ENCODE measurements at places on chromosomes 7 and 10.

GRCh38 chr7:129162732-129163131 lies 18.2 kb downstream of the TSPAN33 start:
- DNase-seq: no peak

GRCh38 chr7:143331179-143331801 lies 15.4 kb downstream of the CLCN1 start:
- no peak for DNase-seq

DNA sequence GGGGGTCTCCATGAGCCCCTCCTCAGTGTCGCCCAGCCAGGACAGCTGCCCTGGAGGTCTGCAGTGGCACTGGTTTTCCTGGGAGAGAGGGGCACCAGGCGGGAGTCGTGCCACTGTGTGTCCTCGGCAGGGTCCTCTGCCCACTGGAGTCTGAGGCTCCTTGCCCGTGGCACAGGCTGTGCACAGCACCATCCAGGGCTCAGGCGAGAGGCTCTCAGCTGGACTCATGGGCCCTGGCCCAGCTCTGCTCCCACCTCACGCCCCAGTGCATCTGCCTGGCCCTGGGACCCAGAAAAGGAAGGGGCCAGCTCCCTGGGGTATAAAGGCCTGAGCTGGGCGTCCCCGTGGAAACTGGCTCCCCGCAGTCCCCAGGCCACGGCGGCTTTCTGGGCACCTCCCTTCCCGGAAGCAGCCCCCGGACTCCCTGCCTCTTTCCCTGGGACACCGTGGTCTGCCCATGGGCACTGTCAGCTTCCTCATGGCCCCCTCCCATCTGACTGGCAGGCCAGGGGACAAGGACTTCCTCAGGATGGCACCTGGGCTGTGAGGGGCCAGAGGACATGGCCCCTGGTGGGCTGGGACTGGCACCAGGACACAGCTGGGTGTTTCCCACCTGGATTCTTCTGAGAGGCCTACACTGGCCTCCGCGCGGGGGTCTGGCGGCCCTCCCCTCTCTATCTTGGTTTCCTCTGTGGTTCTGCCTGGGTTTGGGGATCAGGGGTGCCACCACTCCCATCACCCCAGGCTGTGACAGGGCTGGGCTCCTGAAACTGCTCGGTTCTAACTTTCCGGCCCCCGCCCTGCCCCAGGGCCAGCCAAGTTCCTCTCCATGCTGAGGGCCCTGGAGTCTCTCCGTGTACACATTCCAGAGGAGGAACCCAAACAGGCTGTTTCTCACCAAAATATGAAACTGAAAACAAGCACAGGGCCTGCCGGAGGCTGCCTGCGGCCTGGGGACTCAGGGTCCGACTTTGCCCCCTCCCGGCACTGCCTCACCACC lies 5.5 kb downstream of the FOXL3 start:
- no peak for DNase-seq

DNA sequence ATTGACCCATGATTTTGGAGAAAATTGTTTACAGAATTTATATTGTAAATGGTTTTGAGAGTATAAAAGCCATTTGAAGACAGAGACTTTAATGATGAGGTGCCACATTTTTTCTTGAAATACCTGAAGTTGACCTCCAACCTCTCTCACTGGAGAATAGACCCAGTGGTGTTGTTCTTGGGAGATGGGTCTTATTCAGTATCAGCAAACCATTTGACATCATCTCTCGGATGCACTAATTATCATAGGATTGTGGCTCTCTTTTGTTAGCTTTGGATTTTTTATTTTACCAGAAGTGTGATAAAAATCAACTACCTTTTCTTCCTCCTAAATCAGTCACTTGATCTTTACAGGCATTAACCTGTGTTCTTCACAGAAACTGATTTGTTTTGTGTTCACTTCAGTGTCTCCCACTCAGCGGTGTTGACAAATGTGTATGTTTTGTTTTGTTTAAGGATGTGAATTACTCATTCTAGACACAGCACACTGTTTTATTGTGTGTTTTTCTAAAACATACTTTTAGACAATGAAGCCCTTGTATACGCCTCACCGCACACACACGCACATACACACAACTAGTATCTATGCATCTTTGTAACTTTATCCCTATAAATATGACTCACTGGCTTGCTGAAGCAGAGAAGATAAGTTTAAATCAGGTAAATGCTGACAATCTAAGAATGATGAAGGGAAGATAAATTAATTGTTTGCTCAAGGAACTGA lies 455.6 kb downstream of the INHBA start:
- no peak for DNase-seq

All from T-helper 9 cell (primary cell).